ENCODE measurements at places on chromosomes 3 and 15.

DNA sequence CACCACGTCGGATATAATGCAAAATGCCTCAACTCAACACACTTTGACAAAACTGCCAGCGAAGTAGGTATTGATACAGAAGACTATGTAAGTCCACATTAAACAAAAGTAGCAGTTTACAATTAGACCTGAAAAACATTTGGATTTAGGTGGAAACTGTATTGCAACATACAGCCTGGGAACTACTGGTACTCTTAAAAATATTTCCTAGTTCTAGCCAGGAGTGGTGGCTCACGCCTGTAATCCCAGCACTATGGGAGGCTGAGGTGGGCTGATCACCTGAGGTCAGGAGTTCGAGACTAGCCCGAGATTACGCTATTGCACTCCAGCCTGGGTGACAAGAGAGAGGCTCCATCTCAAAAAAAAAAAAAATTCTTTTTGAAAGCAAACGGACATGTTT, 246.2 kb downstream of the ZBTB20 start:
- DNase-seq: no peak

DNA sequence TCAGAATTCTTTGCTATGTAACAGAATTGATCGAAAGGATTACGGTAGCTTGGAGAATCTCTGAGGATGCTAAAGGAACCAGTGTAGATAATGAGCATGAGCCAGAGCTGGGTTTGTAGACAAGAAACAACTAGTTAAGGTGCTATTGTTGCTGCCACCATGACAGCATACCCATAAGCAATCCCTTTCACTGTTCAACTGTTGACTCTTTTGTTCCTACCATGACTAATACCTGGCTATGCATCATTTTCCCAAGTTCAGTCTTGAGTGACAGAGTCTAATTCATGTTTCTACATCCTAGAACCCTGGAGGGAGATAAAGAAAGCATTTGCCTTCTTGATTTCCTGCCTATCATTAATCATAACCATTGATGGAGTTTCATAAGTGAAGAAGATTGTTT, 600.3 kb downstream of the OTOL1 start:
- DNase-seq: no peak

GRCh38 chr15:80693682-80694610, 1.2 kb upstream of the ABHD17C start:
- no peak for DNase-seq

GRCh38 chr15:56978898-56979662, 60.6 kb downstream of the TCF12 start:
- DNase-seq: no peak

DNA sequence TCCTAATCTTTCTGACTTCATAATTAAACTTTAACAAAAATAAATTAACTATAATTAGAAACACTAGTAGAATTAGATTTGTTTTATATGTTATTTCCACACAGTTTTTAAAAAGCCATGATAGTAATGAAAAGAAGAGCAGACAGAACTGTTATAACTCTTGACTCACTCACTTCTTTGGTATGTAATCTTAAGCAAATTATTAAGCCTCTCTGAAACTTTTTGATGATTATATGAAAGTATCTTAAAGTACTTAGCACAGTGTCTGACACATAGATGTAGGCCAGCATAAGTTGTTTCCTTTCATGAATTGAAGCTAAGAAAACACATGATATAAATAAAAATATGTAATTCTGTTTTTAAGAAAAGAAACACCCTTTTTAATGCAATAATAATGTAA, 123.6 kb upstream of the MLF1 start:
- no peak for DNase-seq

- DNase-seq: no peak
Measured at GRCh38 chr3:23496165-23496564, 293.0 kb downstream of the UBE2E2 start.

DNA sequence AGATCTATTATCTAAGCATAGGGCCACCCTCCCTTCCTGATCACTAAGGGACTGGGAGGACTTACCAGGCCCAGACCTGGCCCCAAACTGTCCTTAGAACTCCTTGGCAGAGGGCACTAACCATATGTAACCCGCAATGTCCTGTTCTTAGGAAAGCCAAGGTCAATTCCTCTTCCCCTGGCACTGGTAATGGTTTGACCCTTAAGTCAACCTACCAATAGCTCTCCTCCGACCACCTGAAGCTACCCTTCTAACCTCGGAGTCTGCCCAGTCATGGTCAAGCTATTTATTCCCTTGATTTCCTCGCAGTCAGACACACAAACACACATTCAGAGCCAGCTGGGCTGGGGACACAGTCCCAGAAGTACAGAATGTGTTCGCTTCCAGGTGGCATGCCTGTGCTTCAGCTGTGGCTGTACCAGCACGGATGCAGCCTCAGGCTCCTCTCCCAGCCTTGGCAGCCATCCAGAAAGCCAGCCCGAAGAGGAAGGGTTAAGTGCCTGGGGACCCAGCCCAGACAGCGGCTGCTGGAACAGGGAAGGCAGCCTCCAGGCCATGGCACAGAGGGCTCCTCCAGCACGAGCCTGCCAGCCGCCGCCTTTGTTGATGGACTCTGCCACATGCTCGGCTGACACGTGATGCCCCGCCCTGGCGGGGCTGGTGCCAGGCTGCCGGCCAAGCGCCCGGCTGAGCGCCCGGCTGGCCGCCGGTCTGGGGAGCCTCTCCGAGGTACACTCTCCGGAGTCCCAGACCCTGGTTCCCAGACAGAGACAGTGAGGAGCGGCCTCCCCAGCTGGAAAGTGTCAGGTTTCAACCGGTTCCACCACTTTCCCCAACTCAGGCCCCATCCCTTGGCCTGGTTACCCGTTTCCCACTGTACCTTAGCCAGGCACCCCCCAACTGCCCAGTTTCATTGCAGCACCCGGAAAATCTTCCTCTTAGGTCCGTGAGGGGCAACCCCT, 5.5 kb downstream of the BMF start:
- peak; percentile 92 for DNase-seq

DNA sequence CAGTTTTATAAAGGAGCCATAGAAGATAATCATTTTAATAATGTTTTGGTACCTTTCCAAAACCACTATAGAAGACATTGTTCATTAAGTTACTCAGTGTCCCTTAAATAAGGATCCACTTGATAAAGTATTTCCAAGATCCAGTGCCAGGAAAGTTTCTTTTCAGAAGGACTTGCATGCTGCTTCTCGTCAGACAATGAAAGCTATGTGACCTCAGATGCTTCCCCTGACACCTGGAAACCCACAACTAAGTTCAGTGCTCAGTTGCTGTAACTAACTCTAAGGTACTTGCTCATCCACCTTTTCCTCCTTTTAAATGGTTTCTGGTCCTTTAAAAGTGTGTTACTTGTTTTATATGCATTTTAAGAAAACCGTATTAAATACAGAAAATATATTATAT, 7.3 kb downstream of the SSR3 start:
- DNase-seq: no peak

- DNase-seq: no peak
Measured at GRCh38 chr3:111592143-111592542, 3.0 kb downstream of the ZBED2 start.

DNA sequence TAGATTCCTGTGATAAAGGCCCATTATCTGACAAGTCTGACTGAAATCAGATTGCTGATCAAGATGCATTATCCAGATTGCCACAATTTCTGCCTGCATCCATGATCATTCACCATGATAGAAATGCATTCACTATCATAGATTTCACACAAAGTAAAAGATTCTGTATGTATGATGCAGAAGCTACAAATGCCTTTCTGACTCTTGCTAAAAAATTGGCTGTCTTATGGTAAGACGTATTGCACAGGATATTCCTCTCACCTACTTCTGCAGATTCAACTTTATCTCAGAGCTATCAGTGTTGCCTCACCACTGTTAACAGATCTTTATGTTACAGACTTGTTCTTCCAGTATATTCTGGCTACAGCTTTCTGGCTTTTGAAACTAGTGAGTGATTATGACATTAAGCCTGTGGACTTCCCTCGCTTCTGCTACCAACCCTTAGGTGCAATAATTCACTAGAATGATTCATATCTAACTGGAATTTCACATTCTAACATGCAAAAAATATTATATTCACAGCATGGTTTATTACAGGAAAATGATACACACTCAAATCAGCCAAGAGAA, 955.3 kb downstream of the EPHA3 start:
- no peak for DNase-seq

DNA sequence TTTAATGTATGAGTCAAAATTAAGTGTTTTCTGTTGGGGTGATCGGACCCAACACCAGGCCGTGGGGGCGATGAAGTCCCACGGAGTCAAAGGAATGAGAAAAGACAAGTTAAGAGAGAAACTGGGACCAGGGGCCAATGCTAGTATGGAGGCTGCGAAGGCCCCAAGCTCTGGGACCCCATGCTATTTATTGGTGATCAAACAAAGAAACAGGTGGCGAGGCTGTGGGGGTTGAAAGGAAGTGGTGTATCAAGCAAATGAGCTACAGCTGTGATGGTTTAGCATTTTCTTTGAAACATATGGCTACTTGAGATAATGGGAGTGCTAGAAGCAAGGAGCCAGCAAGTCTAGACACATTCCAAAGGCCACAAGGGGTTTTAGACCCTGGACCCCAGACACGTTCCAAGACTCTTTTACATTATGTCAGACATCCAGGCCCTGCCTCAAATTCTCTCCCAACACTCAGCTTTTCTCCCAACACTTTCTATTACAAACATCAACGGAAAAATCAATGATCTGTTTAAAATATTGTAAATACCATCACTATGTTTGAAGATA, 56.0 kb upstream of the SNRPN start:
- peak; percentile 81 for DNase-seq

- no peak for DNase-seq
Measured at GRCh38 chr3:25073423-25073822, 354.6 kb upstream of the RARB start.

GRCh38 chr3:23421811-23422516, 218.8 kb downstream of the UBE2E2 start:
- no peak for DNase-seq

DNA sequence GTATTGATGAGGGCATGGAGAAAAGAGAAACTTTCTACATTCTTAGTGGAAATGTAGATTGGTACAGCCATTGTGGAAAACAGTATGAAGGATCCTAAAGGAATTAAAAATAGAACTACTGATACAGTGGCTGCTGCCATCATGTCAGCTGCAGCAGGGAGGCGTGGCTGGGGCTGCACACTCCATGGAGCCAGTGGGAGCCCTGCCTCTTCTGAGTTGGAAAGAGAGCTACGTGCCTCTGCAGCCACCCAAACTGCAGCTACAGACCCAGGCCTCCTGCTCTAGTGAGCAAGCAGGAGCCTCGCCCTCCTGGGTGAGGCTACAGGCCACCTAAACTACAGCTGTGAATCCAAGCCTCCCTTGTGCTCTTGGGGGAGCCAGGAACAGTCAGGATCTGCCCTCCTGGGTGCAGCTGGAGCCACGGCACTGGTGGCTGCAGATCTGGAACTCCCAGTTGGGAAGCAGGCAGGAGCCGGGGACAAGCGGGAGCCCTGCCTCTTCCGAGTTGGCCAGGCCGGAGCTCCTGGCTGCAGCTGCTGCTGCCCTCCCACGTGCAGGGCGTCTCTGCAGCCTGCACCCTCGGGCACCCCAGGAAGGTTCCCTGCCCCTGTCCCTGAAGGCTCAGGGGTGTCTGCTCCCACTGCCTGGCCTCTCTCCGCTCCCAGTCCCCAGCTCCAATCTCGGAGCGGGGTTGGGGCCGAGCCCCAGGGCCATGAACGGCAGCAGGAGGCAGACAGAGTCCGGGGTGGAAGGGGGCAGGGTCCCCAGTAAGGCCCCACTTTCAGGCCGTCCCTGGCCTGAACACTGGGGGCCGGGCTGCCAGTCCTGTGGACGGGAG, 64.5 kb downstream of the THBS1 start:
- DNase-seq: no peak

- no peak for DNase-seq
Measured at GRCh38 chr3:23161896-23162570, 41.1 kb upstream of the UBE2E2 start.

GRCh38 chr15:33149919-33150318, 44.6 kb downstream of the FMN1 start:
- no peak for DNase-seq

GRCh38 chr3:46908986-46909534, 31.5 kb downstream of the PTH1R start:
- no peak for DNase-seq

GRCh38 chr3:23815879-23816278, 10.1 kb downstream of the UBE2E1 start:
- DNase-seq: no peak

GRCh38 chr15:64287953-64288352, 68.0 kb downstream of the CSNK1G1 start:
- DNase-seq: no peak

DNA sequence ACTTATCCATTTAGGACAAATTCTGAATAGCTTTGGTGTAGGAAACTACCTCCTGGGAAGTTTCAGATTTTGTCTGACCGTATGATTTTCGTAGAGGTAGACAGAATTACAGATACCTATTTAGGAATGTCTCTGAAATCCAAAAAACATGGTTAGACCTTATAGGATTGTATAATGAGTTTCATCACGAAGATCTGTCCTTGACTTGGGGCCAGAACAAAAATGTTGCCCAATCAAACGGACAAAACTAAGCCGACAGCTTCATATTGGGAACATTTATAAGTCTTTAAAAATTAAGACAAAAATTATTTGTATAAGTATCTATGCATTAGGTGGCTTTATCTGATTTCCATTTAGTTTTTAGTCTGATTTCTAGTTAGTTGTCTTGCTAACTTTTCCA, 32.6 kb downstream of the MNS1 start:
- no peak for DNase-seq

- no peak for DNase-seq
Measured at GRCh38 chr3:24002129-24002528, 57.0 kb downstream of the NR1D2 start.

GRCh38 chr3:66592927-66593625, 92.3 kb upstream of the LRIG1 start:
- DNase-seq: no peak

- DNase-seq: no peak
Measured at GRCh38 chr3:29679944-29680343, 399.1 kb downstream of the RBMS3 start.

DNA sequence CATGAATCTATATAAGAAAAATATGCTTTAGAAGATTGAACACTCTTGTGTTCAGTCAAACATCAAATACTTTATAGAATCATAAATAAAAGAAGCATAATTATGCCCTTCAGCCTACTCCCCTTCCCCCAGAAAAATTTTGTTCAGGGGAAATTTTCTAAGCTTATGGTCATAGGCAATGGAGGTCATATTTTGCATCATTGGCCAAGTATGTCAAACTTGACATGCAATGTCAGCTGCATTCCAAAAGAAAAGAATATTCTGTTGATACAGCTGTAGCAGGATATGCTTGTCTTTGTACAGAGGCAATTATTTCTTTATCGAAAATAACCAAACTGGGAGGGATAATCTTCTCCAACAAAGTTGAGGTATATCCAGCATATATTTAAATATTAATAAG, 328.2 kb downstream of the ZIC1 start:
- DNase-seq: no peak

Data from H9 (cell line).